ENCODE measurements at places on chromosomes 3 and 15.

DNA sequence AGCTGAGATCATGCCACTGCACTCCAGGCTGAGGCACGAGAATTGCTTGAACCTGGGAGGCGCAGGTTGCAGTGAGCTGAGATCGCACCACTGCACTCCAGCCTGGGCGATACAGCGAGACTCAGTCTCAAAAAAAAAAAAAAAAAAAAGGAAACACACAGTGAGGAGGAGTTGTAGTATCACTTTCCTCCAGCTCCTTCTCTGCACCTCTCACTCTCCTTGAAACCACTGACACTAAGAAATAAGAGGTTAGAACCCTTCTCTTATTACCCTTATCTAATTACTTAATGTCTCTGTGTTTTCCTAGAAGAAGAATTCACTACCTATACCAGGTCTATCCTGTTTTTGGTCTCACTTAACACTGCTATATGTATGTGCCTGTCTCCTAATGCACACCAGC is 31.7 kb downstream of the RAB27A start:
- H3K4me1 ChIP-seq = peaks cover 47% of the 10 kb centered on the region
- DNase-seq = no peak
- no peak overlapping the region for H3K4me3 ChIP-seq
- no peaks in the 10 kb centered on the region for H3K27me3 ChIP-seq

DNA sequence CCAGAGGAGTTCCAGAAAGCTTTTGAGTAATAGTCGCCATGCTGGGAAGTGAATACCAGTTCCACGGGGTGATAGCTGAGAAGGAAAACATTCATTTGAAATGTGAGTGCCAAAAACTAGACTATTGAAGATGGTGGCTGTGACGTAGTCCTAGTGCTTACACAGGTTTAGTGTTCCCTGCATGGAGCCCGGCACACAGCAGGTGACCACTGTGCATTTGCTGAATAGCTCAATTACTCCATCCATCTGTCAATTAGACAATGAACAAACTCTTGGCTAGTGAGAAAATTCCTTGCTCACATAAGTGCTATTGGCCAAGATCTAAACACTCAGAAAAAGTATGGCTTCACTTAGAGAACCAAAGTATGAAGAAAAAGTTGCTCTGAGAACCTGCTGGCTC is 448.1 kb upstream of the WNT5A start:
- H3K27me3 ChIP-seq = no peaks in the 10 kb centered on the region
- no peaks in the 10 kb centered on the region for H3K36me3 ChIP-seq
- DNase-seq = no peak

DNA sequence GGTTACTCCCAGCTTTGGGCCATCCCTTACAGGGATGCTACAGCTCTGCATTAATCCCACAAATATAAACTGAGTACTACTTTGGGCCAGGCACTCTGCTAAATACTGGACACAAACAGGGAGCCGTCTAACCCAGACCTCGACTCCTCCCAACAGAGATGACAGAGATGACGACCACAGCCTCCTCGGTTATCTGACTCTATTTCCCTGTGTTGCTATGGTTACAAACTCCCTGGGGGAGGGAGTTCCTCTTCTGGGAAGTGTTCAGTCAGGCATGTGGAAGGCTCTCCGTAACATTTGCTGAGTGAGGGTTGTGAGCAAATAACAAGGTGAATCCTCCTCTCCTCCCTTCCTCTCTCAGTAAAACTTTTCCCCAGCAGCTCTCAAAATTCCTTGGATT is 6.7 kb upstream of the CMTM7 start:
- H3K27ac ChIP-seq = no peak overlapping the region
- H3K36me3 ChIP-seq = no peaks in the 10 kb centered on the region
- no peak for DNase-seq
- H3K27me3 ChIP-seq = no peaks in the 10 kb centered on the region
- no peaks in the 10 kb centered on the region for H3K4me1 ChIP-seq

DNA sequence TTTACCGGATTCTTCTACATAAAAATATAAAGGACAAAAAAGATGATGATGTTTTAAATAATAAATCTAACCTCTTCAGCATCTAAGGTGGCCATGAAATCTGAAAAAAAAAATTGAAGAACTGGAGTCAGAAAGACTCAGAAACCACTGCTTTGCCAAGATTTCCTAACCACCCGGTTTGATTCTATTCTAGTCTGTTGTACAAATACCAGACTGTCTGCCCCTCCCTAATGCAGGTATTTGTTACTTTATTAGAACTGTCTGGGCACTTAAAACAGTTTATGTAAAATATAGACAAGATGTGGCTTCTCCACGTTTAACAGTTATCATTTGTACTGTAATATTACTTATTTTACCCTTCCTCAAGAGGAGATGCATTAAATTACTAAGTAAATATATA is 48.8 kb downstream of the UACA start:
- H3K36me3 ChIP-seq = no peaks in the 10 kb centered on the region
- no peak for DNase-seq
- peak overlapping the region; percentile 46 for H3K27ac ChIP-seq

DNA sequence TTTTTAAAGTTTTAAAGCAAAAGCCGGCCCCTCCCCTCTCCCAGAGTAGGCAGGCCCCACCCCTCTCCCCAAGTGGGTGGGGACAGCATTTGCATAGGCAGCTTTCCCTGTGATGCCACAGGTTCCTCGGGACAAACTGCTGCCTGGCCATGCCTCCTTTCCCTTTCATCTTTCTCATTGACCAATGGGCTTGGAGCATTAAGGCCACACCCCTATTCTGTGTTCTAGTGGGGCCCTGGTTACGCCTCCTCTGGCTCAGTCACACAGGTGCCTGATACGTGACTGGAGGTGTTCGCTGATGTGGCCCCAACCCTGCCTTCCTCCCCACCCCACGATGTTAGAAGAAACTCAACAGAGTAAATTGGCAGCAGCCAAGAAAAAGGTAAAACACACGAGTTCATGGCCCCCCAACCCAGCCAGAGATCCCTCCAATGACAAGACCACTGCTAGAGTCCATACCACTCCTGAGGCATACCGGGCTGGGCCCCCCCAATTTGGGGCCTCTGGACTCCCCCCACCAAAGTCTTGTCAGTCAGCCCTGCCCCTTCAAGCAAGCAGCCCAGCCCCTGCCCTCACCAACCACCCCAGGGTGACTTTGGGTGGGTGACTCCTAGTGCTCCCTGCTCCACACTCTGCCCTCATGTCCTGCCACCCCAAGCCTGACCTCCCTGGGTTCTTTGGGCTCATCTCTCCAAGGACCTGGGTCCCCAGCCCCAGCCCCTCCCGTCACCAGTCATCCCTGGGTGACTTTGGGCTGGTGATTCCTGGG is 62.8 kb upstream of the CSPG4 start:
- no peak overlapping the region for H3K4me3 ChIP-seq
- no peaks in the 10 kb centered on the region for H3K4me1 ChIP-seq
- H3K36me3 ChIP-seq = no peaks in the 10 kb centered on the region
- DNase-seq = no peak

- no peaks in the 10 kb centered on the region for H3K27me3 ChIP-seq
- peaks cover 4% of the 10 kb centered on the region for H3K4me1 ChIP-seq
- no peak overlapping the region for H3K4me3 ChIP-seq
- no peak overlapping the region for H3K27ac ChIP-seq
- no peak for DNase-seq
- no peaks in the 10 kb centered on the region for H3K36me3 ChIP-seq
Measured at GRCh38 chr15:33834892-33835743, 133.2 kb upstream of the CHRM5 start.

- no peak overlapping the region for H3K4me3 ChIP-seq
- H3K36me3 ChIP-seq = no peaks in the 10 kb centered on the region
Measured at GRCh38 chr3:54222316-54222715, 100.0 kb downstream of the CACNA2D3 start.

DNA sequence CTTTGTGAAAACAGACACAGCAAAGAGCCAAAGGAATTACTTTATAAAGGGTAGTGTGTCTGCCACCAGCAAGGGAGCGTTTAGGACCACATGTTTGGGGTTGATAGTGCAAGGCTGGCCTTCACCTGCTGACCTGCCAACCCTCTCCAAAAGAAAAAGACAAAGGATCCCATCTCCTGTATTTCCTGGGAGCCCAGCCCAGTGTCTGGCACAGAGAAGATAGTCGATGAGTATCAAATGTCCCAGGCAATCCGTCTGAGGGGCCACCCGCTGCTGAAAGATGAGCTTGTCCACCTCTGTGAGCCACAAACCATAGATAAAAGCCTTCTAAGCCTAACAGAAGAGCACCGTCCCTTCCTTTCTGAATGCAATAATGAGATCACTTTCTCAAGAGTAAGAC is 154.8 kb upstream of the CTNNB1 start:
- no peaks in the 10 kb centered on the region for H3K4me1 ChIP-seq
- no peak for DNase-seq
- H3K36me3 ChIP-seq = no peaks in the 10 kb centered on the region
- H3K27ac ChIP-seq = no peak overlapping the region

DNA sequence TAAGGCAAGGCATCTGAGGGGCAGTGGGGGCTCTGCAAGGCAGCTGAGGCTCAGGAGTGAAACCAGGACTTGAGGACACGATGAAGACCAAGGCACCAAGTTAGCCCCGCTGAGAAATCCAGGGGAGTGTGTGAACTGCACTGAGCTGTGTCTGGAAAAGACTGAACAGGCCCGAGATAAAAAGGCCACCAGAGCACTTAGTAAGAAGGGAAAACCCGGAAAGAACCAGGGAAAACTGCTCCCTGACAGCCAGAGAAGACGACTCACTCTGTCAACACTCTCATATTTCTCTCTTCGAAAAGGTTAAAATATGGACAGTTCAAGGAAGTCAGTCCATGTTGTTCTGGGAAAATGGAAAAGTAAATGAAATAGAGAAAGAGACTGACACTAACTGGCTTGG is 109.0 kb downstream of the SEC22A start:
- H3K36me3 ChIP-seq = no peaks in the 10 kb centered on the region
- no peaks in the 10 kb centered on the region for H3K4me1 ChIP-seq
- H3K27me3 ChIP-seq = no peaks in the 10 kb centered on the region
- no peak for DNase-seq
- H3K4me3 ChIP-seq = no peak overlapping the region

DNA sequence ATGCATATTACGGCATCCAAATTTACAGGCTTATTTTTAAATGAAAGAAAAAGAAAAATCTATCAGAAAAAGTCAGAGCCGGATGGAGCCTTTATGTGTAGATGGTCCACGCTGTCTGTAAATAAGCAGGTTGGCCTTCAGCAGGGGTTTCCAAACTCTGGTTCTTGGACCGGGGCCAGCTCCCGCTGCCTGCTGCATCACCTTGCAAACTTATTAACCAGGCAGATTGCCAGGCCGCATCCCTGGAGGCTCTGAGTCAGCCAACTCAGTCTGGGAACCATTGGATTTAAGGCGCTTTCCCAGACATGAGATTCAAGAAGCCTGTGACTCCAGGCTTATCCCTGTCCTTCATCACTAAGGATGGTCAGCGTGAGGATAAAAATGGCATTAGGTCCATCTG is 212.4 kb downstream of the OPA1 start:
- H3K27me3 ChIP-seq = no peaks in the 10 kb centered on the region
- no peaks in the 10 kb centered on the region for H3K36me3 ChIP-seq
- no peaks in the 10 kb centered on the region for H3K4me1 ChIP-seq
- peak; percentile 82 for DNase-seq
- no peak overlapping the region for H3K4me3 ChIP-seq
- no peak overlapping the region for H3K27ac ChIP-seq

DNA sequence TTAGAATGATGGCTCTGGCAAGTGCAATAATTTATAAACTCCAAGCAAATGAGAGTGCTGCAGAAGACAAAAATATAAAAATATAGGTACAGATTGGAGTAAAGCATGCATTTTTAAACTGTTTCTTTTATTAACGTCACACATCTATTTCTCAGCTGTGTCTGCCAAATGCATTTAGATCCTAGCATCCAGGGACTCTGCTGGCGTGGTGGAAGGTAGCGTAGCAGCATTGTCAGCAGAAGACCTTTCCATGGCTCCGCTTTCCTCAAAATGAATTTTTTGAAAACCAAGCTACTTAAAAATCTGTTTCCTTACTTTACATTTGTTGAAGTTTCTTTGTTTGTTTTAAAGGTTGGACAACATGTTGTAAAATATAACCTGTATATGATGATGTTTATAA is 16.3 kb upstream of the ATP10A start:
- H3K4me1 ChIP-seq = no peaks in the 10 kb centered on the region
- no peaks in the 10 kb centered on the region for H3K36me3 ChIP-seq
- DNase-seq = no peak
- H3K4me3 ChIP-seq = no peak overlapping the region

DNA sequence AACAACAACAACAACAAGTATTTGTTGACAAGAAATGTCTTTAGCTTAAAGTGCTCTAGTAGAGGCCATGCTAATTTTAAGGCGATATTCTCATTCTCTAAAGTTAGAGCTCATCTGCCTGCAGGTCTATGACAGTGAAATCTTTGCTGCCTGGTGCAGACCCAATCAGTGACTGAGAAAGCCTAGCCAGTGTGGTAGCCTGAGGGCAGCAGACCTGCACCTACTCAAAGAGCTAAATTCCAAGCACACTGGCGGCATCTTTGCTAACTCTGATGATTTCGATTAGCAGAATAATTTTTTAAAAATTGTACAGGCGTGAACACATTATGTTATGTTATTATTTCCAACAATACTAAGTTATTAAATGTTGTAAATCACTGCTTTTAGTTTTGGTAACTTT is 228.8 kb upstream of the RGMA start:
- no peaks in the 10 kb centered on the region for H3K27me3 ChIP-seq
- DNase-seq = no peak
- peaks cover 5% of the 10 kb centered on the region for H3K4me1 ChIP-seq

GRCh38 chr3:128933213-128933921 is 53.9 kb downstream of the ACAD9 start:
- no peak overlapping the region for H3K27ac ChIP-seq
- no peaks in the 10 kb centered on the region for H3K27me3 ChIP-seq

GRCh38 chr3:154310840-154311239 is 13.4 kb downstream of the DHX36 start:
- peaks cover 27% of the 10 kb centered on the region for H3K36me3 ChIP-seq
- H3K27me3 ChIP-seq = no peaks in the 10 kb centered on the region
- H3K4me3 ChIP-seq = no peak overlapping the region
- DNase-seq = no peak
- no peak overlapping the region for H3K27ac ChIP-seq

- no peaks in the 10 kb centered on the region for H3K27me3 ChIP-seq
- H3K4me3 ChIP-seq = no peak overlapping the region
- no peaks in the 10 kb centered on the region for H3K4me1 ChIP-seq
- H3K27ac ChIP-seq = no peak overlapping the region
- no peak for DNase-seq
Measured at GRCh38 chr3:33008282-33008681, 56.8 kb downstream of the CCR4 start.

DNA sequence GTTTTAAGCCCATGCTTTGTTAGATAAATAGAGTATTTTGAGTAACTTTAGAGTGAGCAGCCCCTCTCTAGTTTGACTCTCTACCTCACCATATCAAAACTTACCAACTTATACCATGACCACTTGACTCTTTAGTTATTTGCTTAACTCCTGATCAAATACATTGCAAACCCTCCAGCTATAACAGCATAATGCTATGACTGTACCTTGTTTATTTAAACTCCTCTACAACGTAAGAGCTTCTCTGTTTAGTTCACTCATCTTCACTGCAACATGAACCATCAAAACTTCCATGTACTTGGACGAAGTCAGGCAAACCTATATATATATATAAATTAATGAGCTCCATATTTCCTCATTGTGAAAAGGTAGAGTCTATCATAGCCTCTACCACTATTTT is 218.2 kb downstream of the DPH6 start:
- H3K27ac ChIP-seq = no peak overlapping the region
- DNase-seq = no peak
- H3K4me3 ChIP-seq = no peak overlapping the region
- no peaks in the 10 kb centered on the region for H3K4me1 ChIP-seq

GRCh38 chr15:85551221-85551832 is 170.9 kb downstream of the AKAP13 start:
- H3K4me3 ChIP-seq = no peak overlapping the region
- no peak for DNase-seq
- H3K4me1 ChIP-seq = peaks cover 6% of the 10 kb centered on the region
- no peak overlapping the region for H3K27ac ChIP-seq
